Stomach (tissue), 19 donors: ENCODE measurements at places on chromosomes 6 and 20.

- peak; percentile 93 for DNase-seq
Observed at GRCh38 chr6:30722280-30723112, 2.3 kb downstream of the TUBB start.

- DNase-seq: peak; percentile 76
Observed at GRCh38 chr6:13526727-13527670, 39.6 kb upstream of the GFOD1 start.

DNA sequence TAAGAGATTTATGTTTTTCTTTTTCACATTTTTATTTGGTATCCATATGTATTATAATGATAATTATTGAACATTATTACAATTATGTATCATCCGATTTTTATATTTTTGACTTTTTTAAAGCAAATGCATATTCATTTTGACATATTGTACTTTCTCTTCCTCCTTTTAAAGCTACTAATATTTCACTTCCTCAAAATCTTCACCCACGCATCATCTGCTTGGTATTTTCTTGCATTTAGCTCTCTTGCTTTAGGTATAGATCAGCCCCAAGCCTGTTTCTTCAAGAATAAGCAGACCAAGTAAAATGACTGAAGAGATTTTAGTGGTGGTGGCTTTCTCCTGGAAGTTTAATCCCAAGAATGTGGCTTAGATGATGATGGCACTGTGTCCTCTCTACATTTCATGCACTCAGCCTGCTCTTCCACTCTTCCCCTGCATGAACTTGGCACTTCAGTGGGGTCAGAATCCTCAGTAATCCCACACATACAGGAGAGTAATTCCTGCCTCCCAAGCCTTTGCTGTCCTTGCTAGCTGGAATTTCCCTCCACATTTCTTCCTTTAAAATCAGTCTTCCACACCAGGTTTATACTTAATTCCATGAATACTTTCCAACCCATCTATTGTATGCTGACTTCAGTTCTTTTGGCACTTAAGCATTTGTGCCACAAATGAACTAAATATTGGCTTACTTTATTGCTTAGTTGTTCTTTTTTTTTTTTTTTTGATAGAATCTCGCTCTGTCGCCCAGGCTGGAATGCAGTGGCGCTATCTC, 8.2 kb downstream of the NCOA7 start:
- DNase-seq: no peak

DNA sequence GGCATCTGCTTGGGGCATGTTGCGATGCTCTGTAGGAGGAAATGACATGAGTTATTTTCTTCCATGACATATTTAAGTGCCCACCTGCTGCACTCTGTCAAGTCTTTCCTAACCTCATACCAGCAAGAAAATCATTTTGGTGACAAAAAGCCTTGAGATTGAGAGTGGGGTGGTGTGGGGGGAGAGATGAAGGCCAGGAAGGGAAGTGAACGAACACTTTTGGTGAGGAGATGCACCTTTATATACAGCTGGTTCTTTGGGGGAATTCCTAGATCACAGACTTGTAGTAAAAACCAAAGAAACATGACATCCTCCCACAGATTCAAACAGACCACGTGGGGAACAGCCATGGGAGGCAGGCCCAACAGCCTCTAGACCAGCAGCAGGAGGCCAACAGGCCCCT, 26.1 kb downstream of the NCOA5 start:
- DNase-seq: no peak

DNA sequence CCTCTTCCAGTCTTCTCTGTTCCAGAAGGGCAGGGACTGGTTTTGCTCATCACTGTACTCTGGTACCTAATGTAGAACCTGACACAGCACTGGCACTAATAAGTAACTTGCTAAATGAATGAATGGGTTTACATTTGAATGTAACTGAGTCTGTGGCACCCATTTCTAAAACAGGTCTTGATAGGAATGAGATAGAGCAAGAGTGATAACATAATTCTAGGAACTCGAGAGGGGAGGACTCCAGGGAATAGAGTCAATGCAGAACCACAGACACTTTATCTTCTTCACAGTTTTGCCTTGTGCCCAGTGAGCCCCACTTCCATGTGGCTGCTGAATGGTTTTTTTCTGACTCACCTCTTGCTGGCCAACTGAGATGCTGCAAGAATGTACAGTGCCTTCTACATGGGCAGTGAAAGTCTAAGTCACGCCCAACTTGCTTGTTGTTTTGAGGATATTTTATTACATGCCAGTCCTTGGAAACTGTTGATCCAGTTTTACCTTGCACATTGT, 61.1 kb downstream of the TBC1D7 start:
- no peak for DNase-seq

DNA sequence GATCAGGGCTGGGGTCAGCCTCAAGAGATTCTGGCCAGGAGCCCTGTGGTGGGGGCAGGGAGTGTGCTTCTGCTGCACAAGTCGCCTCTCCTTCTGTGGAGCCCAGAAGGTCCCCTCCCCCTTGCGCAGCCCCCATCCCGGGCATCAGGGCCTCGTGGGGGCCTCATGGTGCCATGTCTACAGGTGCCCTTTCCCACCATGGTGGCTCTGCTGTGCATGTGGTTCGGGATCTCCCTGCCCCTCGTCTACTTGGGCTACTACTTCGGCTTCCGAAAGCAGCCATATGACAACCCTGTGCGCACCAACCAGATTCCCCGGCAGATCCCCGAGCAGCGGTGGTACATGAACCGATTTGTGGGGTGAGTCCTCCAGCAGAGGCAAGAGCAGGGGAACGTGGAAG, 48.1 kb downstream of the TM9SF4 start:
- DNase-seq: no peak

DNA sequence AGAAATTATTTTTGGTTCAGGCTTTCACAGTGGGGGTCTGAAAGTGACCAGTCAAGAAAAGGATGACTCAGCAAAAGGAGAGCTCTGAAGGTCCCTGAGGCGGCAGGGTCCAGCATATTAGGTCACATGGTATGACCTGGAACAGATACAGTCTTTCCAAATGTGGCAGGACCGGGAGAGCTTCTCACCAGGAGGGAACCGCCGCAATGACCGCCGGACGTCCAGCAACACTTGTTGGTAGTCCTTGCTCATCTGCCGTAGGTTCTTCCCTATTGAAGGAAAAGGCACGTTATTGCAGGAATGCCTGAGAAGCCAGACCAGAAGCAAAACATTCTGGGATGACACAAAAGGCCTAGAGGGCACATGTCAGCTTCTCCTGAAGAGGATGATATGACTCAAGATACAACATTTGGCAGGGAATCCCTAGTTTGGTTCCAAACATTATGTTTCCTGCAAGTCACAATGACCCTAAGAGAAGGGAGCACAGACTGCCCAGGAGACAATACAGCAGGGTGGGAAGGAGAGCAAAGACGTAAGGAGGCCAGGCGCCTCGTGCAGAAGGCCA, 17.4 kb downstream of the TBC1D20 start:
- no peak for DNase-seq

DNA sequence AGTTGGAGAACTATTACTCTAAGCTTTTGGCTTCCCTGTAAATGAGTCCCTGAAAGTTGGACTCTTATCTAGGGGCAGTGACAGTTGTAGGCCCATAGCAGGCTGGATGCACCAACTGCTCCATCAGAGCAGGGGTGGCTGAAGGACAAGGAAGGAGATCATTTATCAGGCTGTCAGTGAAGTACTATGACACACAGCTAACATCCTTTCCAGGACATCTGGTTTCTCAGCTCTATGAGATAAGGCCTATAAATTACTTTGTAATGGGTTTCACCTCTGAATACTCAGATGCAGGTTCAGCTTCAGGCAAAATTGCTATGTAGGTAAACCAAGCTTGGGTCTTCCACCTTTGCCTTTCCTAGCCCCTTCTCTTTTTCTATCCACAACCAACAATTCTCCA, 468.5 kb downstream of the KIF16B start:
- DNase-seq: no peak

DNA sequence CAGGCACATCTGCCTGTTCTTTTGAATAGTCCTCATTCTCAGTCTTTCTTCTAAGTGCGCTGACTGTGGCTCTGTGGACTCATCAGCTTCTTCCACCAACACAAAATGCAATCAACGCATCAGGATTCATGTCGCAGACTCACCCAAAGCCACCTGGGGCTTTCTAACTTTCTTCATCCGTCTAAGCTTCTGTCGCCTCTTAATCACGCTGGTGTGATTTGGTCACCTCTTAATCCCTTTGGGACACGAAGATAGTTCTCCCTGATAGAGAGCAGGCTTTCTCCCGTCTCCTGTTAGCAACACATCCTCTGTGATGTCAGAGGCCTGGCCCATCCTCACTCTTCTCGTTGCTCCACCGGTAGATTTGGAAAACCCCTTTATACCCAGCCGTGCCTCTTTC, 78.0 kb upstream of the FOXQ1 start:
- no peak for DNase-seq

DNA sequence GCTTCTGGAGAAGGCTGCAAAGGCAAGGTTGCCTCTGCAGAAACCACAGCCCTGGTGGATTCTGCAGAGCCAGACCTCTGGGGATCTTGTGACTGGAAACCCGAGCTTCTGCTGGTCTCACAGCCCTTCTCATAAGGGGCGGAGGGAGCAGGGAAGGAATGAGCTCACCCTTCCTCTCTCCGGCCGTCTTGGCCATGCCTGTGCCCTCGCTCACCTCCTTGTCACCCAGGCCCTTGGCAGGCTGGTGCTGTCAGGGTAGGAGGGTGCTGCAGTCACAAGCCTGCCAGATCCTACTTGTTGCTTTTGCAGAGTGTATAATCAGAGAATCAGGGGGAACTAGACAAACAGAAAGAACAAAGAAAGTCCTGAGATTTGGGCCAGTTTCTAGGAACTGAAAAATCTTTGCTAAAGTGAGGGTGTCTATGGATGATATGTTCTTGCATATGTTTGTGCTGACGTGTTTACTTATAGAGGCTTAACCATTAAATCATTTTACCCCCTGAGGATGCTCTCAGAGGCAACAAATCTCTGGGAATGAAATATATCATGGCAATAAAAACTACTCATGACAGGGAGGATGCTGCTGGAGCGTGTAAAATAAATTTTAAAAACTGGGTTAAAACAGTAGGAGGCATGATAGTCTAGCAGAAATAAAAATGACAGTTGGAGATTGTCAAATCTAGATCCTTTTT, 244.9 kb upstream of the SOX4 start:
- peak; percentile 54 for DNase-seq

- peak; percentile 57 for DNase-seq
Observed at GRCh38 chr20:63230800-63231268, 4.9 kb upstream of the BIRC7 start.

DNA sequence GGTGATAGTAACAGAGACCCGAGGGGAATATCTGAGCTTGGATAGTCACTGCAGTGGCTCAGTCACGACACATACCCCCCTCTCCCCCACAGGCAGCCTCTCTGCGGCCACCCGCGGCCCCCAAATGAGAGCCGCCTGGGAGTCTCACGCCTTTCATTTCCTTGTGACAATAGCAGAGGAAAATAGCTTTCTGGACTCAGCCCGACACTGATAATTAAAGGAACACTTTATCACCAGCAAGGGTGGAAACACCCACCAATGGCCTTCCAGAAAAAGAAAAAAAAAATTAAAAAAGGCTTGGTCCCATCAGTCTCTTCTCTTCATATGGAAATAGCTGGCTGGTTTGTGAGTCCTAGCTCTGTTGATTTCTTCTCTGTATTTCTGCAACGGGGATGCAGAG, 35.1 kb upstream of the KCNG1 start:
- no peak for DNase-seq
